ENCODE measurements at places on chromosomes 3 and 15.

GRCh38 chr3:36843065-36844051, 79.0 kb upstream of the DCLK3 start:
- DNase-seq: no peak

DNA sequence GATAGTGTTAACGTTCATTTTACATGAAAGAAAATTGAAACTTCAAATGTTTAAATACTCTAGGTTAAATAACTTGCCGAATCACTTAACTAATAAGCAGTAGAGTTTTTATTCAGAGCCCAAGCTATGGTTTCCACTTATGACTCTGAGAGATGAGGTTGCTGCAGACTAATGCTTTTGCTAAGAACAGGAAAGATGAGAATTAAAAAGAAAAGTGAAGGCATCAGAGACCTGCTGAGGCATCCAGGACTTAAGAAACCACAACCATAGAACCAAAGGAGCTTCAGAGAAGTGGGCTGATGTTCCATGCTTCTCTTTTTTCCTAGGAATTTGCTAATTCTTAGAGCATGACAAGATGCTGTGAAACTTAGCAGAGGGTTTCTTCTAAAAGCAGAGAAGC, 9.5 kb downstream of the HMG20A start:
- no peak for DNase-seq

DNA sequence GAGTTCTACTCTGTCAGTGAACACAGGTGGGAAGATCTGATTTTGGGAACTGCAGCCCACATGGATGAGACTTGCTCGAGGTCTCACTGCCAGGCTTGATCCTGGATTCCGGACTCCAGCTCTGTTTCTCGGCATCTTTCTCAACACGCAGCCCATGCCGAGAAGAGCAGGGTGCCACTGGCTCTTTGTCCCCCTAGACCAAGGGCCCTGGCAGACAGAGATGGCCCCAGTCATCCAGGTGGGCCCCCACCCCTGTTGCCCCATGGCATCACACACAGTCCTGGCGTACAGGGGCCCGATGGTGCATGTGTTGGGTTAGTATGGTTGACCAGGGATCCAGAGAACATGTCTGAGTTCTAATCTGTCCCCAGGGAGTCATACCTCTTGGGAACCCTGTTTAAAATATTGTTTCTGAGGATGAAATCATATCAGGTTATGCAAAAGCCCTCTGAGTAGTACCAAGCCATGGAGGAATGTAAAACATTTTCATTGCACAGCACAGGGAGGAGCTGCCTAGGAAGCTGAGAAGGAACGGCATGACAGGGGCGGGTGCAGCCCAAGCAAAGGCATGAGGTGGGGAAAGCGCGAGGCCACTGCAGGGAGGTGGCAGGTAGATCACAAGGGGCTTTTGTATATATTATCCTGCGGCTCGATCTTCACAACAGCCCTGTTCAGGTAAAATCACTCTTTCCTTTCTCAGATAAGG, 320.6 kb downstream of the UACA start:
- DNase-seq: no peak

DNA sequence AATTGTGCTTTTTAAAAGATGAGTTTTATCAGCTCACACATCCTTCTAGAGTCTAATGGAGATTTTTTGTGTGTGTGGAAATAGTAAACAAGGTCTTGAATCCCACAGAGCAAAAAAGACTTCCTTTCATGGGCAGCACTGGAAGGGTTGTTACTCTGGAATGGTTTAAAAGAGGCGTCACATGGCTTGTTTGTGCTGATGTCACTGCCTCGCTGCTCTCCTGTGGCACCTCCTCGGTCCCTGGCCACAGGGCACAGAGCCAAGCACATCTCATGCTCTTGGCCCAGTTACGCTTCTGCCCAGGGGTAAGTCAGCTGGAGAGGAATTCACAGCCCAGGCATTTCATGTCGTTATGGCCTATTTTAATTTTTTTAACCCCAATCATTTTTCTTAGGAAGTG, 53.2 kb downstream of the PGPEP1L start:
- peak; percentile 77 for DNase-seq

- DNase-seq: no peak
These were observed 131.8 kb downstream of the RAB11A start for GRCh38 chr15:66001042-66001441.

DNA sequence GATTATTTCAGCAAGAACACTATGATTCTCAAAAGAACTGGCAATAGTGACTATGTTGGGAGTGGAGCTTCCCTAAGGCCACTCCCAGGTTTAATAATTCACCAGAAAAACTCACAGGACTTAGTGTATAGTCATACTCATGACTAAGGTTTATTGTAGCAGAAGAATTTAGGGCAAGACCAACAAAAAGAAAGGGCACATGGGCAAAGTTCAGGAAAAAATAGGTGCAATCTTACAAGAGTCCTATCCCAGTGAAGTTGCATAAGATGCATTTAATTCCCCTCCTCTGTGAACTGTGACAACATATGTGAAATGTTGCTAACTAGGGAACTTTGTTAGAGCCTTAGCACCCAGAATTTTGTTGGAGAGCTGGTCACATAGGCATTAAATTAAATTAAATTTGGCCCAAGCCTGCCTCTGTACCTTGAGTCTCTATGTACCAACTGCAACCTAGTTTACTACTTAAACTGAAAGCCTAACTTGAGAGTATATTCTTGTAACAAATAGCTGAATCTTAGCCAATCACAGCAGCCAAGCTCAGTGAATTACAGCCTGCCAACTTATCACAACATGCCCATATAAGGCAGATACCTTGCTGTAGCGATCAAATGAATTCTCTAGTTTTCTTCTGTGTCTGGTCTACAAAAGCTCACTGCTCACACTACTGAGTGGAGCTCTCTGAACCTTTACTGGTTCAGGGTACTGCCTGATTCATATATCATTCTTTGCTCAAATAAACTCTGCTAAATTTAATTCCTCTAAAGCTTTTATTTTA, 386.2 kb upstream of the ARHGEF26 start:
- DNase-seq: no peak

- DNase-seq: no peak
These were observed 22.1 kb downstream of the GABRR3 start for GRCh38 chr3:98012979-98013378.

DNA sequence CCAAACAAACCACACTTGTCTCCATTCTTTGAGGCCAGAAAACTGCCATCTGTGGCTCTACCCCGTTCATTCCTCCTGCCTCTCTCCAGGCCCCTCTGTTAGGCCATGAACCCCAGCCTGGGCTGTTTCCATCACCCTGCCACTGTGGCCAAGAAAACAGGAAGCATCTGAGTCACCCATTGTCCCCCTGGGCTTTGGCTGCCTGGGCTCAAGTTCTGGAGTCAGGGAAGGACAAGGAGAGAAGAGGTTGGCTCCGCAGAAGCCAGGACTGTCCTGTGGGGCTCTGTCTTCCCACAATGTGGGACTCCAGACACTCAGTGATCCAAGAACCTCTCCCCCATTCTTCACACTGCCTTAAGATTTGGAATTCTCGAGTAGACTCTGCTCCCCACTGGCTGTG, 14.8 kb upstream of the LCTL start:
- DNase-seq: no peak

GRCh38 chr3:157523814-157524213, 20.6 kb upstream of the VEPH1 start:
- DNase-seq: no peak

- no peak for DNase-seq
These were observed 61.0 kb upstream of the RYK start for GRCh38 chr3:134311693-134312071.

- DNase-seq: peak; percentile 71
These were observed 560.8 kb downstream of the FOXP1 start for GRCh38 chr3:71022551-71023335.

- no peak for DNase-seq
These were observed 103.1 kb downstream of the DGKG start for GRCh38 chr3:186258968-186259367.

GRCh38 chr15:27872355-27872754, 226.8 kb downstream of the OCA2 start:
- DNase-seq: no peak

DNA sequence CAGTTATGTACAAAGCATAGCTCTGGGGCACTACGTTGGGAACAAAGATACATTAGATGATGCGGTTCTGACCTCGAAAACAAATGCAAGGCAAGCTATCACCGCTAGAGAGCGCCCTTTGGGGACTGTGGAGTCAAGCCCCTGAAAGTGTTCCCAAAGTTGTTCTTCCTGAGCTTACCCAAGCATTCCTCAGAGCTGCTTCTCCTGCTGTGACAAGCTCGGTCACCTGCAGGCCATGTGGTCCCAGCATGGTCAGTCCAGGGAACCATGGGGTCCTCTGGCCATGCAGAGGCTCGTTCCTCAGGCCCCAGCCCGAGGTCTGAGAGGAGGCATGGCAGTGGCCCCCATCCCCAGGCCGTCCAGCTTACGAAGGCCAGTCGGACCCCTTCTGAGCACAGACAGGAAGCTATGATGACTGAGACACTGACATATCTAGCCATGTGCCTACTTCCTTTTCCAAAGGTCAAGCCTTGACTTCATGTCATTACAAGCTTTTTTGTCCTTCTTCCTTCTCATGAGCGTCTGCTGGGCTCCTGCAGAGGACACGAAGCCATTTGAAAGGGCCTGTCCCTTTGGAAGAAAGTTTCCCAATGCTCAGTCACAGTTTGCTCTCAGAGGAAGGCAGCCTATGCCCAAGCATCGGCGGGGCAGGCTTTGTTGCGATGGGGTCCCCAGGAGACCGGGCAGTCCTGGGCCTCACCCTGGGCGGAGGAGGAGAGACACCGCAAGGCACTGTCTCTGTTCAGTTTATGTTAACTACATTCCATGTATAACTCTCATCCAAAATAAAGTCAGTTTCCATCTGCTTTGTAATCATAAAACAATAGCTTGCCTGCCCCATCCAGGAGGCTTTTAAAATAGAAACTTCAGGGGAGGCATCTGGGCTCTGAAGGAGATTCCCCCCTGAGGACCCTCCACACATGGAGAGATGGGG, 79.3 kb downstream of the ATP10A start:
- DNase-seq: no peak

GRCh38 chr3:170864525-170865208, 5.3 kb downstream of the RPL22L1 start:
- no peak for DNase-seq

DNA sequence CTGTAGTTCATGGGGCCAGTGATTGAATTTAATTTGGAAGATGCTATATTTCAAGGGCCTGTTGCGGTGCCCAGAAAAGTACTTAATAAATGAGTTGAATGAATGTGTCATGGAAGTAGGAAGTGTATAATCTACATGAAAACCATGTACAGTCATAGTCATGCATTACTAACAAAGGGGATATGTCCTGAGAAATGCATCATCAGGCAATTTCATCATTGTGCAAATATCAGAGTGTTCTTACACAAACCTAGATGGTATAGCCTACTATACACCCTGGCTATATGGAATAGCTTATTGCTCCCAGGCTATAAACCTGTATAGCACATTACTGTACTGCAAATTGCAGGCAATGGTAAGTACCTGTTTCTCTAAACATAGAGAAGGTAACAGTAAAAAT, 10.7 kb upstream of the MYO5C start:
- DNase-seq: no peak

- DNase-seq: no peak
These were observed 15.2 kb downstream of the ITPR1 start for GRCh38 chr3:4508048-4508981.

GRCh38 chr3:197212290-197212689, 86.1 kb downstream of the DLG1 start:
- no peak for DNase-seq

- no peak for DNase-seq
These were observed 22.9 kb upstream of the THUMPD3 start for GRCh38 chr3:9339761-9340471.

DNA sequence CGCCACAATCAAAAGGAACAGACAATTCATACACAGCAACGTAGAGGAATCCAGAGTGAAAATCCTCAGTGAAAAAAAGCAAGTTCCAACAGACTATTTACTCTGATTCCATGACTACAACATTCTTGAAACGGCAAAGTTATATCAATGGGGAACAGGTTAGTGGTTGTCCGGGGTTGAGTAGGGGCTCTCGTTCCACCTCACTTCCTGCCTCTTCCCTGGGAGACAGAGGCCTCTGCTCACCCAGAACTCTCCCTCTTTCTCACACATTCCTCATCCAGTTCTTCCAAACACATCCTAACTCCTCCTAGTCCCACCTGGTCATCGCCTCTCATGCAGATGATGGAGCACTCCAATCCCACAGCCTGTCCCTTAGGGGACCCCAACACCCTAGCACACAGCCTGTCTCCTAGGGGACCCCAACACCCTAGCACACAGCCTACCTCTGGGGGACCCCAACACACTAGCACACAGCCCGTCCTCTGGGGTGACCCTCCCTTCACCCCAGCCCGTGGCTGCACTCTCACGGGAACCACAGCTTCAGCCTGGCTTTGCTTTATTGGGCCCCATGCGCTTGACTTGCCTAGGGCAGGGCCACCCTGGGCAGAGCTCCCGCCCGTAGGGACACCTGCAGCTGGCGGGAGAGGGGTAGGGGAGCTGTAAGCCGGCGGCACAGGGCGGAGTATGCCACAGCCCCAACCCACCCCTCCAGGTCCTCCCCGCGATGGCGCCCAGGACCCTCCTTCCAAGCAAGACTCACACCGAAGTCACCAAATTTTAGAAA, 5.2 kb downstream of the OCA2 start:
- DNase-seq: no peak

DNA sequence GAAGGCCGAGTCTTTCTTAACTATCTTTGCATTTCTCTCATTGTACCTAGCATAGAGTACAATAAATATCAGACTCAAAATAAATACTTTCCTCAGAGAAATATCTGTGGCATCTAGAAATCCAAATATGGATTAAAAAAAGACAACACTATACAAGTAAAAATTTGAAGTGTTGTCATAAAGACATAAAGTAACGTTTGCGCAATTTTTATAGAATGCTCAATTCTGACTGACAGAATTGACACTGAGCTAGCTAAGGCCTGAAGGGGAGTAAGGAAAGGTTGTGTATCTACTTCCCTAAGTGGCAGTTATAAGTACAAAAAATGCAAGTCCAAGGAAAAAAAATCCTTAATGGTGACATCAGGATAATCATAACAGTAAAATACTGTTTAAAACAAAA, 1.1 kb downstream of the SEC11A start:
- no peak for DNase-seq

- DNase-seq: no peak
These were observed 36.5 kb upstream of the DUSP7 start for GRCh38 chr3:52092891-52093290.

GRCh38 chr3:183909030-183909600, 24.4 kb upstream of the PARL start:
- DNase-seq: no peak

DNA sequence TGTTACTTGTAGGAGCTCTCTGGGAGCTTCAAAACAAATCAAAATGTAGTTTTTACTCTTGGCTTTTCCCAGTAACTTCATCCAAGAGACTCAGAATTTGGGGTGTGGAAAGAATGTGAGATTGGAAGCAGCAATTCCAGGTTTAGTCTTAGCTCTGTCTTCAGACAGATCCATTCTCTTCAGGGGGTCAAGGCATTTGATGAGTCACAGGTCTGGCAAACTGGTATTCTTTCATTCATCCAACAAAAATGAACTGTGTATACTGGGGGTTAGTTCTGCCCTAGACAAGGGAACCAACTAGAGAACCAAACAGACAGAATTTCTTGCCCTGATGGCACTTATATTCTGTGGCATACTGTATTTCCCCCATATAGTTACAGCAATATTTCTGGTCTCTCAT, 36.3 kb upstream of the CADPS start:
- DNase-seq: no peak

Data from putamen (tissue), 1 donor.